Activated CD4-positive, alpha-beta T cell treated with anti-CD3 and anti-CD28 coated beads for 36 hours (primary cell): ENCODE measurements at places on chromosomes 4 and X.

DNA sequence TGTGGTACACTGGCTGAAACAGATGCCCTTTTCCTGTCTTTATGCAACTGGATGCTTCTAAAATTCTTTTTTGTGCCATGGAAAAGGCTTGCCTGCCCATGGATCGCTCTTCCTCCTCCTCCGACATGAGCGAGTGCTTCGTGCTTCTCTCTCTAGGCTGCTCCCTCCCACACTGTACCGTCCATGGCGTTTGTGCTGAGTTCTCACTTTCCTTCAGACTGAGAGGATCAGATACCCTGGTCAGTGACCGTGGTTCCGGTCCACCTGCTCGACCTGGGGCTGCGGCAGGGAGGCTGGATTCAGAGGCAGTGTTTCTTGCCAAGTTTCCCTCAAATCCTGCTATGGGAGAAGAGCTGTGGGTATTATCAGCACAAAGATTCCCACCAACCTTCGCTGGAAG, 10.2 kb upstream of the CLDN24 start:
- no peak for DNase-seq

- peak; percentile 59 for DNase-seq
Measured at GRCh38 chr4:169270810-169271691, at the start of gene SH3RF1. Gene SH3RF1 (minus strand): TSS chr4:169270956. CDS start chr4:169269212, 1,744 bp downstream.

DNA sequence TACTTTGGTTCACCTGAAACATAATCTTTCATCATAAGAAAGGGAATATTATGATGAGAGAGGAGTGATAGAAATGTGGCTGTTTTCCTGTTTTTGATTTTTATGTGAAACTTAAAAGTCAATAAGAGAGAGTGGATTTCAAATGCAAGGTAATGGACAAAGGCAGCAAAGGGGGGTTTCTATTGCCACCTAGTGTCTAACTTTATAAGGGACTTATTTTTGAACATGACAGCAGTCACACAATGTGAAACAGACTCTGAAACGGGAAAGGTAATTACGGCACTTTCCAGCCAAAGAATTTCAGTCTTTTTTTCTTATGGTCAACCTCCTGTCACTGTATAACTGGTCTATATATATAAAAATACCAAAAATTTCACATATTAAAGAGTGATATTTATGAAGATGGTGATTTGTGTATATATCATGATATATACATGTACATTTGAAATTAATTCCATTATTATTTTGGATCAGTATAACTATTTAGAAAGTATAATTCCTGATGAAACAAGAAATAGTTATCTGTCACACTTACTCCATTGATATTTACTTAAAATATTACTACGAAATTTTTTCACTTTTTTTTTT, 127.1 kb downstream of the FBXO8 start:
- no peak for DNase-seq

GRCh38 chrX:41067721-41068120, 17.5 kb upstream of the USP9X start:
- no peak for DNase-seq

DNA sequence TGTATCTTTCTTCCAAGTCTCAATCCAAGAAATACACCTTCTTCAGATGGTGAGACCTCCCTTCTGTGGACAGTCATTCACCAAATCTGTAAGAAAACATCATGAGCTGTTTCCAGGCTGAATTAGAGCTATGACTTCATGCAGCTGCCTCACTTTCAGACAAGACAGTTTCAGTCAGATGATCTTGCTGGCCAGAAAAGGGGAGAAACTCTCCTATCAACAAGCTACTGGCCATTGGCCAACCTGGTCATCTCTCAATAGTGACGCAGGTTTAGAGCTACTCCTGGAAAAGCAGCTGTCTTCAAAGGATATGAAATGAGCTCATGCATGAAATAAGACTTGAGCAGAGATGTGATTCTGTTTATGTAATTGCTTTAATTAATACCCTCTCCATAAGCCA, 69.6 kb upstream of the NDP start:
- DNase-seq = no peak

- no peak for DNase-seq
Measured at GRCh38 chrX:120377715-120378114, 15.8 kb downstream of the ATP1B4 start.

- DNase-seq = no peak
Measured at GRCh38 chrX:88604433-88605221, 142.4 kb upstream of the CPXCR1 start.

GRCh38 chrX:69278031-69278687, 112.9 kb upstream of the PJA1 start:
- DNase-seq = no peak

DNA sequence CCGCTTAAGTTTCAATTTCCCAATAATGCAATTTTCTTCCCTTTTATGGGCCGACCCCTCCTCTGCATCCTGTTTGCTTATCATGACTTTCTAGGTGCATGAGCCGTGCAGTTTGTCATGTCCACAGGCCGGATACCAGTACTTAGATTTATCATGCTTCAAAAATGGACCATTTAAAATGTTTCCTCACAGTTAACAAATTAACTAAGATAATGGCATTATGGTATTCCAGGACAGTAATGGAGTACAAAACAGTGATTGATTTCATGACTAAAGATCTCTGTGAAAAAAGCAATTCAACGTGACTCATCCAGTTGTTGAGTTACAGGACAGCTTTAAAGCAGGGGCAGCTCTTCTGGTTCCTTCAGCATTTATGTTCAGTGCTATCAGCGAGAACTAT, 23.0 kb downstream of the SNX25 start:
- DNase-seq = no peak

GRCh38 chr4:84498203-84498934, 723 bp downstream of the NKX6-1 start:
- peak; percentile 58 for DNase-seq

GRCh38 chr4:183807420-183808096, 97.5 kb upstream of the STOX2 start:
- DNase-seq = no peak

GRCh38 chrX:39595977-39596376, 501.8 kb downstream of the BCOR start:
- DNase-seq = peak; percentile 30

DNA sequence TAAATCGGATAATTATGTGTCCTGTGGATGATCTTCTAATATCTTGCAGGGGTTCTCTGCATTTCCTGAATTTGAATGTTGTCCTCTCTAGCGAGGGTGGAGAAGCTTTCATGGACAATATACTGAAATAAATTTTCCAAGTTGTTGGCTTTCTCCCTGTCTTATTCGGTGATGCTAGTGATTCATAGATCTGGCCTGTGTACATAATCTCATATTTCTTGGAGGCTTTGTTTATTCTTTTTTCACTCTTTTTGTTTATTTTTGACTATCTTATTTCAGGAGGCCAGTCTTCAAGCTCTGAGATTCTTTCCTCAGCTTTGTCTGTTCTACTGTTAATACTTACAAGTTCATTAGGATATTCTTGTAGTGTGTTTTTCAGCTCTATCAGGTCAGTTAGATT, 20.7 kb upstream of the CLGN start:
- DNase-seq = no peak

DNA sequence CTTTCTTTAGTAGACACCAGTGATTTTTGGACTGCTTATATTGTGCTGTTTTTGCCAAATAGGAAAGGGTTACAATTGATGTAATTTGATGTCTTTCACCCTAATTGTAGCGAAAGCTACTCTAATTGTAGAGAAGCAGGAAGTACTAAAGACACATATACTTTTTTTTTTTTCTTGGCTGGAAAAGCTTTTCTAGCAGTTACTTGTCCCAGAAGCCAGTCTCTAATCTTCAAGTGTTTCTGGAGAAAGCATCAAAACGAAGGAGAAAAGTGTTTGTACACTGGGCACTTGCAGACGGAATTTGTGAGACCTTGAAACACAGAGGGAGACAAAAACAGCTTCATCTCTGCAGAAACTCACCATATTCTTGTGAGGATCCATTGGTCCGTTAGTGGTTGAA, 616.5 kb upstream of the LCORL start:
- DNase-seq = no peak

GRCh38 chrX:30865015-30865414, 24.0 kb downstream of the TAB3 start:
- peak; percentile 24 for DNase-seq

DNA sequence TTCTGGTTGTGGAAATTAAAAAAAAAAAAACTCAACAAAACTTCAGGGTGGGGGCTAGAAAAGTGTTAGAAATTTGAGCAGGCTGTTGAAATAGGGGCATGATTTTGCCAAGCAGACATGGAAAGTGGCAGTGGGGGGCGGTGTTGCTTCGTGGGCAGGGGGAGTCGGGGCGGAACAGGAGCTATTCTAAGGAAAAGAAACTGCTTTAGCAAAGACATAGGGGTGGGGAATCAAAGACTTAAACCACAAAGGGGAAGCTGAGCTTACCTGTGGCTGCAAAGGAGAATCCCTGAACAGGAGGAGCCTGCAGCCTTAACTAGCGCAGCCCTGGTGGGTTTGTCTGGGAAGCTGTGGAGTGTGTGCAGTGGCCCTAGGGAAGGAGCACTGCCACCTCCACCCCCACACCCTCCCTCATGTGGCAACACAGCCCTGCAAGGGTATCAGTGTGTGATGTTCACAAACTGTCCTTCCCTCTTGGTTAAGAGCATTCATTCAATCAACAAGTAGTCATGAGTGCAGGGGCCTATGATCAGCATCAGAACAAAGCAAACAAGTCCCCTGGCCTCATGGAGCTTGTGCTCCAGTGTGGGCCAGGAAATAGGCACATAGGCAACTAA, 20.5 kb downstream of the SEL1L3 start:
- DNase-seq = peak; percentile 57

- peak; percentile 76 for DNase-seq
Measured at GRCh38 chr4:101169044-101170014, 178.0 kb downstream of the PPP3CA start.

DNA sequence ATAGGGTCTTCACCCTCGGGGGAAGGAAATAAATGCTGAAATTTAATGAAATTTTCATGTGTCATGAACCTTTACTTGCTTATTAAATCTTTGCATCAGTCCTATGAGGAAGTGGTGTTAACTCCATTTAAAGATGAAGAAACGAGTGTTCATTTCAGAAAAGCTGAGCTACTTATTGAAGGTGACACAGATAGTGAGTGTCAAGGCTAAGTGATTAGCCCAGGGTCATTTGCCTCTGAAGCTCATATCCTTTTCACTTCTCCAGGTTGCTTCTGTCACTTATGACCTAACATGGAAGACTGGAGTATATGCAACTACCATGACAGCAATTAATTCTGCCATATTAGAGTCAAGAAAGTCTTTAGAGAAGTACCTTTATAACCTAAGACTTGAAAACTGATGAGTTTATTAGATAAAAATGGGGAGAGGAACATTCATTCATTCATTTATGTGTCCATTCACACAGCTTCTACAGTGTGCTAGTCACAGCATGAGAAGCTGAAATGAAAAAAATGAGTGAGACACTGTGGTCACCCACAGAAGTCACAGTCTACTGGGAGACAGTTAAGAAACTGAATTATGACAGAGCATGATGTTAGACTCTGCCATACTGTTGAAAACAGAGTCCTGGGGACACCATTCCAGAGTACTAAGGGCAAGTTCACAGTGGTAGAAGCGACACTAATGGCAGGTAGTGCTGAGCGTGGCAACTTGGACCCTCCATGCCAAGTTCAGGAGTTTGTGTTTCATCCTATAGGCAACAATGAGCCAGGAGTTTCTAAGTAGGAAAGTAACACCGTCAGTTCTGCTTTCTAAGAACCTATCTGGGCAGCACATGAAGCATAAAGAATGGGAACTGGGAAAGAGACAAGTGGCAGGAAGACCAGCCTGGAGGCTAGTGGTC, 21.3 kb downstream of the ALPK1 start:
- no peak for DNase-seq

DNA sequence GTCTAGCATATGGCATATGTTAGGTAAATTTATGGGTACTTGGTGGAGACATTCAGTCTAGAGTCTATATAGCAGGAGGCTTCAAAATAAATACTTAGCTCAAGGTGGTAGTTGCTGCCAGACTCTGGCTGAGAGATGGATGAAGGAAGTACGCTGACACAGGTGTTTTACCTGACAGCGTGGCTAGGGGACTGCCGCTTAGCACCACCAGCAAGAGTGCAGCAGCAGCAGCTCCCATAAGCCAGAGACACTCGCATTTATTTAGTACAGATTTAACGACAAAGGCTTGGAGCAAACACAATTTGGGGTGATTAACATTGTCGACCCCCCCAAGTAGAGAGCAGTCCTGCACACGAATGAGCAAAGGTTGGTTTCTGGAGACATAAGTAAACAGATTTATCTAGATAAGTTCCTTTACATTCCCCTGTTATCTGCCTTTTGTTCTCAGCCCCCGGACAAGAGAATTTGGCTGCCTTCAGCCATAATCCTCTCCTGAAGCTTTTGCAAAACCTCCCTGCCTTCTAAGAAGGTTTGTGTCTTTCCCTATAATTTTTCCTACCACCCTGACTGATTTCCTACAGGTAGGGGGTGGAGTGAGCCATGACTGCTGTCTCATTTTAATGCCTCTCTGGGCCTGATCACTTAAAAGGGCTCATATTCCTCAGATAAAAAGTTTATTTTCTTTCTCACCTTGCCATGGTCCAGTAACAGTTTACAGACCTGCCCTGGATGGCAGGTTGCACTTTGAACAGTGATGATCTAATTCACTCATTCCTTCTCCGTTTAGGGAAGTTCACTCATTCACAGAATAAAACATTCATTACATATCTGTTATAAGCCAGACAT, 64.6 kb downstream of the RHOH start:
- no peak for DNase-seq

GRCh38 chrX:49925176-49925575, 2.8 kb downstream of the CLCN5 start:
- DNase-seq = no peak

DNA sequence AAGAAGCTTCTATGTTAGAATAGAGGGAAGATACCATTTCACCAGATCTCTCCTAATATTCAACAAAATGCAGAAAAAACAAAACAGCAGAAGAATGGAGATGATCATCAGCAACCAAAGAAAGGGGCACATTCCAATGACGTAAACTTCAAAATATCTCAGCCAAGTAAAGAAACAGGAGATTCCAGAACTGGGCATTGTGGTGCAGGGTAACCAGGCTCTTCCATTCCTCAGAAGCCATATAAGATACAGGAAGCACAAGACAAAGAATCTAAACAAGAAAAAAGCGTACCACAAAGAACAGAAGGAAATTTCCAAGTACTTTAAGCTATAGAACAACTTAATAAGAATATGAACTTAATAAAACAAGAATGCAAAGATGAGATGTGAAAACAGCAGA, 6.9 kb upstream of the ARMCX4 start:
- DNase-seq = no peak

GRCh38 chrX:11893933-11894710, 136.1 kb downstream of the MSL3 start:
- DNase-seq = no peak

DNA sequence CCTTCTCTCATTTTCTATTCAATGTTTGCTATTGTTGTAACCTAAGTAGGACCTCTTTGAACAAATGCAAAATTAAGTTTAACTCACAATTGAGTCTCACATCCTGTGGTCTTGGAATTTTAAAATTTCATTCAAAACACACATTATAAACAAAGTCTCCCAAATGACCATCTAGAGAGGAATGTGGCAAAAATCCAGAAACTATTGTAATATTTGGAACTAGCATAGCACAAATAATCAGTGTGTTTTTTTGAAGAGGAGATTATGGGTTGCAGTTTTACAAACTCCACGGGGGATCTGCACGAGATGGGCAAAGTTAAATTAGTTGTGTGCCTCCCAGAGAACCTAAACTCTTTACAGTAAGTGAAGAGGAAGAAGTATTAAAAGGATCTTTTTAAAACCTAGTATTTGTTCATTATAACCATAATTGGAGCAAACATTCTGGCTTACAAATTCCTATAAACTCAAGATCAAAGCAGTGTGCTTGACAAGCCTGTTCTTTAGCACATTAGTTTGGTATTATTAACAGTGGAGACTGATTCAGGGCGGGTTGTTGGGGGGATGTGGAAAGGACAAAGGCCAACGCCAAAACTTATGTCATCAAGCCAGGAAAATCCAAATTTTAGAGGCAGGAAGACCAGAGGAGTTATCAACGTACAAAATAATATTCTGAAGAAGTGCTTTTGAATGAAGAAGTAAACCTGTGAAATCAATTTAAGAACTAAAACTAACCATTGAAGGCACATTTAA, 22.4 kb upstream of the RBPJ start:
- DNase-seq = no peak
